Activated CD8-positive, alpha-beta memory T cell treated with anti-CD3 and anti-CD28 coated beads, Interleukin-2, amount 50 U/mL, for 4 hours (primary cell): ENCODE measurements at places on chromosomes 7 and 10.

- DNase-seq, result peak; percentile 65
These were observed 860 bp downstream of the SEC31B start for GRCh38 chr10:100518761-100519241.

DNA sequence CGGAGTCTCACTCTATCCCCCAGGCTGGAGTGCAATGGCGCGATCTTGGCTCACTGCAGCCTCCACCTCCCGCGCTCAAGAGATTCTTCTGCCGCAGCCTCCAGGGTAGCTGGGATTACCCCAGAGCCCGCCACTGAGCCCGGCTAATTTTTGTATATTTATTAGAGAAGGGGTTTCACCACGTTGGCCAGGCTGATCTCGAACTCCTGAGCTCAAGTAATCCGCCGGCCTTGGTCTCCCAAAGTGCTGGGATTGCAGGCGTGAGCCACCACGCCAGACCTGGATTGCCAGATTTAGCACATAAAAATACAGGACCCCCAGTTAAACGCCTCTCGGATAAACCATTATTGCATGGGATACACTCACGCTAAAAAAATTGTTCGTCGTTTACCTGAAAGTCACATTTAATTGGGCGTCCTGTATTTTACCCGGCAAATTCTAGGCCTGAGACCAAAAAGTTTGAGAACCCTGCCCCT, 375 bp upstream of the GATAD1 start:
- no peak for DNase-seq

- no peak for DNase-seq
These were observed 11.3 kb upstream of the SLC25A28 start for GRCh38 chr10:99631496-99631895.

GRCh38 chr10:22761569-22762220, 47.3 kb upstream of the PIP4K2A start:
- DNase-seq, result no peak

- no peak for DNase-seq
These were observed 204.1 kb downstream of the TRIL start for GRCh38 chr7:28754027-28754426.
